ENCODE measurements at places on chromosomes 11 and 22. TPM values are rescaled to one million over a fixed set of nuclear protein-coding genes. Genes with fewer than 3 reads are reported as not detected.

The OR5A1 gene
- total RNA-seq: not detected

The RIMBP3C gene
- total RNA-seq: not detected

The MRTFA gene
- total RNA-seq: 31.8 TPM

The P2RY6 gene
- not detected for total RNA-seq

The FIBIN gene
- 0.46 TPM for total RNA-seq

The CEP126 gene
- total RNA-seq: 0.57 TPM

The ST14 gene
- 85.2 TPM for total RNA-seq

The SMTN gene
- total RNA-seq: 462 TPM

The NNMT gene
- 97.5 TPM for total RNA-seq

The KCNK4 gene
- total RNA-seq: 0.80 TPM

The AGBL2 gene
- total RNA-seq: 0.16 TPM

The SOX10 gene
- total RNA-seq: not detected

The BDNF gene
- 0.08 TPM for total RNA-seq

The SPTBN2 gene
- total RNA-seq: 26.7 TPM

The PRODH gene
- 0.72 TPM for total RNA-seq

The NXPE1 gene
- not detected for total RNA-seq

The CREB3L1 gene
- 0.31 TPM for total RNA-seq

The RAB39A gene
- not detected for total RNA-seq
